ENCODE measurements at places on chromosomes 1 and 21.

- no peak for DNase-seq
Observed at GRCh38 chr21:41854426-41854995, 24.6 kb downstream of the PRDM15 start.

- no peak for DNase-seq
Observed at GRCh38 chr1:175078629-175079028, 11.0 kb downstream of the TNN start.

- no peak for DNase-seq
Observed at GRCh38 chr1:89670163-89670562, 37.2 kb downstream of the LRRC8C start.

DNA sequence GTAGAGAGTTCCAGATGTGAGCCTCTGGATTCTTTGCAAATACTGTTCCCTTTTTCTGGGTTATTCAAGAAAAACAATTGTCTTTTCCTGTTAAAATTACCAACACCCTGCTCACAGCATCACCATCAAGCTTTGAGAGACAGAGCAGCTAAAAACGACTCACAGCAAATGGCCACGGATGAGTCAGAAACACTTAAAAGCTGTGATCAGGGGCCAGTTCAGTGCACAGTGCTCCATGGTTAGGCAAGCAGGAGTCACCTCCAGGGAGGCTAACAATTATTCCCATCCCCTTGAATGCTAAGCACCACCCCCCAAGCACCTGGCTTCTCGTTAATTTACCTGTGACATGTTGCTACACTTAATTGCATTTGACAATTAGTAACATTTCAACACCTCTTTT, 128.4 kb upstream of the CAMK1G start:
- no peak for DNase-seq

DNA sequence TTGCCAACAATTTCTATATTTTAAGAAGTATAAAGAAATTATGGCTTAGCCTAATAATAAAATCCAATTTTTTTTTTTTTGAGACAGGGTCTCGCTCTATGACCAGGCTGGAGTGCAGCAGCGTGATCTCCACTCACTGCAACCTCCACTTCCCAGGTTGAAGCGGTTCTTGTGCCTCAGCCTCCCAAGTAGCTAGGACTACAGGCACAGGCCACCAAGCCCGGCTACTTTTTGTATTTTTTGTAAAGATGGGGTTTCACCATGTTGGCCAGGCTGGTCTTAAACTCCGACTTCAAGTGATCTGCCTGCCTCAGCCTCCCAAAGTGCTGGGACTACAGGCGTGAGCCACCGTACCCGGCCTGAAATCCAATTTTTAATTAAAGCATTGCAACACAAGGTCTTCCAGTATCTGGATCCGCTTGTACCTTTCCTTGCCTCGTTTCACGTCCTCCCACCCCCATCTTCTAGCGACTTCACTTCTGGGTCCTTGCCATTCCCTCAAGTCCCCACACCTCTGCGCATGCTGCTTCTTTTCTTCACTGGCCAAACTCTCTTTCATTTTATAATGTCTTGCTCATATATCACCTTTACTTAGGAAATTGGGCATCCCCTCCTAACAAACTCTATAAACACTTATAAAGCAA, 2.3 kb downstream of the FUBP1 start:
- no peak for DNase-seq

GRCh38 chr1:91400133-91400725, 4.4 kb downstream of the HFM1 start:
- no peak for DNase-seq

- no peak for DNase-seq
Observed at GRCh38 chr1:65952696-65953095, 160.0 kb downstream of the PDE4B start.

- no peak for DNase-seq
Observed at GRCh38 chr1:221696027-221696426, 45.9 kb downstream of the DUSP10 start.

GRCh38 chr1:177020851-177021589, 143.5 kb downstream of the ASTN1 start:
- DNase-seq: peak; percentile 57

DNA sequence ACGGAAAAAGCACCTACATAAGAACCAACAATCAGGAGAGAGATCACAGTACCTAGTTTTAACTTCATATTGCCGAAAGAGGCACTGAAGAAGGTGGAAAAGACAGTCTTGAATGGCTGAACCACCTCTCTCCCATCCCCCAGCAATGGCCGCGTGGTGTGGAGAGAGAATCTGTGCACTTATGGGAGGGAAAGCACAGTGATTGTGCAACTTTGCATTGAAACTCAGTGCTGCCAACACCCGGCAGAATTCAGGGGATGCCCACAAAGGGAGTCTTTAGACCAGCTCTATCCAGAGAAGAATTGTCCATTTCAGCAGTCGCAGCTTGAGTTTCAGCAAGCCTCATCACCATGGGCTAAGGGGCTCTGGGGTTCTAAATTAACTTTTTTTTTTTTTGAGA, 186.3 kb upstream of the USP25 start:
- no peak for DNase-seq

GRCh38 chr21:37437376-37438080, 71.0 kb downstream of the DYRK1A start:
- DNase-seq: no peak

DNA sequence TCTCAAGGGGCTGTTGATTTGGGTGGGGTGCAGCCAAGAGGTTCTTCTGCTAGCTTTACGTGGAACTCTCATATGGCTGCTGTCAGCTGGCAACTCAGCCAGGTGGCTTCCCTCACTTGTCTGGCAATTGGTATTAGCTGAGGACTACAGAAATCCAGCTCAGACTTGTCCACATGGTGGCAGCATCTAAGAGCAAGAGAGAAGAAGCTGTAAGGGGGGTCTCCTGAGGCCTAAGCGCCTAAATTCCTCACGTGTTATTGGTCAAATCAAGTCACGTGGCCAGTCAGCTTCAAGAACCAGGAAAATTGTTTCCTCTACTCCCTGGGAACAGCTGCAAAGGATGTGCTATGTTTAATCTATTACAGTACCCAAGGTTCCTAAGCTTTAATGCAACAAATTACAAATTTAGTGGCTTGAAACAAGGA, 4.2 kb upstream of the DYRK3 start:
- peak; percentile 81 for DNase-seq

DNA sequence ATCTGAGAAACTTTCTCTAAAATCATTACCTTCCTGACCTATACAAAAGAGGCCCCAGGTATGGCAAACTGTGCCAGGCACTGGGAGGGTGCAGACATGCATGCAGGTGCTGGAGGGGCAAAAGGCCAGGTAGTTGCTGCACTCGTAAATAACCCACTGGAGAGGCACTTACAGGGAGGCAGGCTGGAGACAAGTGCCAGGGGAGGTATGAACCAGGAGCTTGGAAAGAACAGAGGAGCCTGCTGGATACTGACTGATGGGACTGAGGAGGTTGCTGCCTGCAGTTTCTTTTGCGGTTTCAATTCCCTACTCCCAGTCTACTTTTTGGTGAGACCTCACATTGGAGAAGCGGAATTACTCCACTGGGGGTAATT, 113.9 kb downstream of the DSCAM start:
- DNase-seq: no peak

DNA sequence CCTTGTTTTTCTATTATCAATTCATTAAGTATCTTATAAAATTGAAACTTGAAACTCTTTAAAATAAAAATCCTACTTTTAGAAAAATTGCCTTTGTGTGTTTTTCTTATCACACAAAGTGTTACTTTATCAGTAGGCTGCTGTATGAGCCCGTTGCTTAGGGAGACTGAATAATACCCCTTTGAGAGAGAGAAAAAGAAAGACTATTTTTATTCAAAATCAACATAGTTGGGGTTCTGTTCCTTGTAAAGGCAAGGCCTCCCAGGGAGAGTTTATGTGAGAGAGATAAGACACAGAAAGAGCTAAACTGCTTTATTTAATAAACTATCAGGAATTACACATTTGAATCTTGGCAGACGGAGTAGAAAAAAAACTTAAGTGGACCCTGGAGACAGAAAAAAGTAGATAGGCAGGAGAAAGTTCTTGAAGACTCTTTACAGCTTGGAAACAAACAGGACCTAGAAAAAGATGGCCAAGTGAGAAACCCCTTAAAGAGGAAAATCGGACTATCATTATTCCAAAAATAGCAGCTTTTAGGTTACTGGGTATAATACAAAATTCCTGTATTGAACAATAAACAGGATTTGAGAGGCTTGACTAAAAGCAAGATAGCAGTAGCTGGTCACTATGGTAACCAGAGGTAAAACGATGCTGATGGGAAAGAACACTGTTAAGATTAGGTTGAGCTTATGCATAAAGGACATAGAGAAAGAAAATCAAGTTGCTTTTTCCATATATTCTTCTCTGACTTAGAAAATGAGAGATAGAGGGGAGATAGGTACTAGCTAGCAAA, 170.9 kb downstream of the LRRC7 start:
- DNase-seq: no peak

DNA sequence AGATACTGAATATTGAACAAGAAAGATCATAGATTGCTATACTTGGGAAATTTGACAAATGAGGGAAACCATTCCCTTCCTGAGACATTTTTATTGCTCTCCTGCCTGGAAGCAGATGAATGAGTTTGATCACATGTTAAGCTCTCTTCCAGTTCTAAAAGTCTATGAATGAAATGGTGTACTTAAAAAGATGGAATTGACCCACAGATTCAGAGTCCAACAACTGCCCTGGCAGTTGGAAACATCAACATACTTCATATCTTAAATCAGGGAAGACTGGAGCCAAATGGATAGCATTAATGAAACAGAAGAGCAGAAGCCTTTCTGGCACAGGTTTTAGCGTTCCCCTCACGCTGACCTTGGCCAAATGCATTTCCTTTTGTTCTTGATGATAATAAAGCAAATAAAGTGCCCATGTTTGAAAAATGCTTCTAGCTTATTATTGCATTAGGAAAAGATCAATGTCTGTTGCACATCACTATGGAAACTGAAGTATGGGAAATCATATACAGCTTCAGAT, 142.6 kb downstream of the ESRRG start:
- DNase-seq: no peak

GRCh38 chr1:174169342-174169741, 10.0 kb downstream of the RABGAP1L start:
- no peak for DNase-seq

GRCh38 chr1:234330843-234331215, 42.4 kb upstream of the COA6 start:
- DNase-seq: no peak

DNA sequence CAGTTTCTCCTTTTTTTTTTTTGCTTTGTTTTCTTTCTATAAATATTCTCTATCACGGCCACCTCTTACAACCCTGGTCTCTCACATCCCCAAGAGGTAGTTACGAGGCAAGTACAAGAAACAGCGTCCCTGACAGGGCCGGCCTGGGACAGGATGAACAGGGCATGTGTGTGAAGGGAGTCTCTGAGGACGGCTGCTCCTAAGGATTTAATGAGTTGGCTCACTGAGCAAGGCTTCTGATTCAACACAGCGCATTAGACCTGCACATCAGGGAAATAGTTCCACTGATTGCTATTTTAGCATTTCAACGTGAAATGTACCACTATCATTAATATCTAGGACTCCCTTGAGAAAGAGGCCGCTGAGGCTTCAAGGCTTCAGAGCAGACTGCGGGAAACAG, 54.0 kb downstream of the NTPCR start:
- DNase-seq: no peak

GRCh38 chr1:154520333-154520732, 18.1 kb upstream of the SHE start:
- DNase-seq: no peak

- DNase-seq: no peak
Observed at GRCh38 chr21:35616090-35616489, 444.2 kb downstream of the SETD4 start.

DNA sequence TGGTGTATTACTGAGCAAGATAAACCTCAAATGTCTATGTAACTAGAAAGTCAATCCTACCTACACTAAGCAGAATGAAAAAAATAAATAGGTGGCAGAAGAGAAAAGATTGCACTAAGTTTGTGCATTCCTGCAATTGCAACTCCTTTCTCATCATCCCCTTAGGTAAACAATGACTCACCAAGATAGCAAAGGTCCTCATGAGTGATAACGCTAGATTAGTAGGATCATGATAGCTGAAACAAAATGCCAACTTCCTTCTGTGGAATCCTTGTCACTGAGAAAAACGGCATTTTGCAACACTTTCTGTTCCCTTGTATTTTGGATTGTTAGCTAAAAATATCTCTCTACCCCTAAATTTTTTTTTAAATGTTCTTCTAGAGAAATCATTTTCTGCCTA, 20.0 kb upstream of the FCER1A start:
- no peak for DNase-seq

DNA sequence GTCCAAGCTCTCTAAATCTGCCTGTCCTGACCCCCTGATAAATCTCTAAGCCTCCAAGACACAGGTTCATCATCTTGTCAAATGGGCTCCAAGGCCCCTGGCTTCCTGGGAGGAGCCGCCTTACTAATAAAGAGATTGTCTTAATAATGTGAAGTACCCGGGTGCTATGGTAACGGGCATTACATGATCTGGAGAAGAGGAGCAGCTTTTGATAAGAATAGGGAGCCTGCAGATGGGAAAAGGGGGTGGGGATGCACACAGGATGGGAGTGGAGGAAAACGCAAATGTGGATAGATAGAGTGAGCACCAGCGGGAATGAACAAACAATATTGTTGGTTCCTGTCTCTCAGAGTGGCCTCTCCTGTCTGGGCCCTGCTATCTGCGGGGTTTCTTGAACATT, 11.9 kb upstream of the RXRG start:
- DNase-seq: no peak

GRCh38 chr1:66315671-66316070, 218.3 kb upstream of the SGIP1 start:
- DNase-seq: no peak

GRCh38 chr1:175479521-175480342, 263.7 kb downstream of the TNR start:
- DNase-seq: no peak

- no peak for DNase-seq
Observed at GRCh38 chr1:88503646-88504045, 180.4 kb upstream of the PKN2 start.

DNA sequence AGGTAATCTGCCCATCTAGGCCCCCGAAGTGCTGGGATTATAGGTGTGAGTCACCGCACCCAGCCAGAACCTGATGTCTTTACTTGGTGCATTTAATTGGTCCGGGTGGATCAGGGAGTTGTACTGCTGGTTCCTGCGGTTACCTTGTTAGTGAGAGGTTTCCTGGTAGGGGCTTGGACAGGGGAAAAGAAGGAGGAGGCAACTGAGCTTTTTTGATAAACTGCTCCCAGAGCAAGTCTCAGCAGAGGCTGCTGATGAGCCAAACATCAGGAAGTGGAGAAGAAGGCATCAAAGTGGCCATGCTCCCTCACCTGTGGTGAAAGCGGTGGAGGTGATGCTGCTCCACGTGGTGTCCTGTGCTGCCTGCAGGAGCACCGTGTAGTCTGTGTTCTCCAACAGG, 161.5 kb upstream of the KIAA0040 start:
- DNase-seq: no peak

GRCh38 chr1:234597894-234598293, 12.1 kb downstream of the IRF2BP2 start:
- DNase-seq: no peak

- no peak for DNase-seq
Observed at GRCh38 chr1:111542187-111542586, 38.8 kb upstream of the ADORA3 start.

DNA sequence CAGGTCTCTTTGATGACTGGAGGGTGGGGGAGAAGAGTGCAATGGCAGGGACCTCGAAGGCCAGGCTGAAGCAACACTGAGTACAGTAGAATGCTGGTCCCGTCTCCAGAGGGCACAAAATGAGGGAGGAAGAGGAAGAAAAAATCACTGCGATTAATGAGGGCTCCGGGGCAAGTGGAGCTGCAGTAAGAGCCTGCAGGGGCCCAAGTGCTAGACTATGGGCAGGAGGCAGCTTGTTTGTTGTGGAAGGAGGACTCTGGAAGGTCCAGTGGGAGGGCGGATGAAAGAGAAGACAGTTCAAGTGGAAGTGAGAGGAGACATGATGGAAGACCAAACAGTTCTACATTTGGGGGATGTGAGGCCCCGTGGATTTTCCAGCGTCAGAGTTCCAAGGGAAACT, 17.4 kb downstream of the TMCC2 start:
- no peak for DNase-seq
